Stimulated activated CD4-positive, alpha-beta T cell treated with anti-CD3 and anti-CD28 coated beads, Interleukin-1b, Interleukin-23, amount 100 ng/mL, for 1 hour (primary cell): ENCODE measurements at places on chromosomes 16 and 17.

DNA sequence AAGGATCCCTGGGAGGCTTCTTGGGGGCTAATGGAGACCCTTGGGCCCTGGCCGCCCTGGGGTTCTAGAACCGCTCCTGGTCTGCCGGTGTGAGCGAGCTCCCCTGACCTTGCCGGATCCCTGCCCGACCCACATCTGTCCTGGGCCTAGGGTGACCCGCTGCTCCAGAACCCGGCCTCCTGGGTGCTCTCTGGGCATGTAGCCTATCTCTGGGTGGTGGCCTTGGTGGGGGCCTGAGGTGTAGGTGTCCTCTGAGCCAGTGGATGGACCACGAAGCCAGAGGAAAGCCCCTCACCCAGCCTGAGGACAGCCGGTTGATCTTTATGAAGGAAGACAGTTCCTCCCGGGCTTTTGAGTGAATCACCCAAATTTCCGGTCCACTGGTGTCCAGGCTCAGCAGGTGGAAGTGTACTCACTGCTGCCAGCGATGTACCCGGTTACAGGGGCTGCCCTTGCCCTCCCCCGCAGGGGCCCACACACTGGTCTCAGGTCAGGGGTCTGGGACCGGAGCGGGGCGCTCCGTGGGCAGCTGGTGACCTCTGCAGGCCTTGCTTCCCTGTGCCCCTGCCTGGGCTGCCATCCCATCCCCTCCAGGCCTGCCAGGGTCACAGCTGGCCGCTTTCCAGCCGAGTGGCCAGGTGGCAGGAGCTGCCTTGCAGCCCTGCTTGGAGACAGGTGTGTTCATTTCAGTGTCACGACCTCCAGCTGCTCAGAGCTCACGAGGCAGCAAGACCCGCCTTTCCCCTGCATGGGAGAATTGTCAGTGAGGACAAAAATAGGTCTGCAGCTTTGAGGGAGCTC is 10.5 kb upstream of the GSE1 start:
- DNase-seq, result no peak

DNA sequence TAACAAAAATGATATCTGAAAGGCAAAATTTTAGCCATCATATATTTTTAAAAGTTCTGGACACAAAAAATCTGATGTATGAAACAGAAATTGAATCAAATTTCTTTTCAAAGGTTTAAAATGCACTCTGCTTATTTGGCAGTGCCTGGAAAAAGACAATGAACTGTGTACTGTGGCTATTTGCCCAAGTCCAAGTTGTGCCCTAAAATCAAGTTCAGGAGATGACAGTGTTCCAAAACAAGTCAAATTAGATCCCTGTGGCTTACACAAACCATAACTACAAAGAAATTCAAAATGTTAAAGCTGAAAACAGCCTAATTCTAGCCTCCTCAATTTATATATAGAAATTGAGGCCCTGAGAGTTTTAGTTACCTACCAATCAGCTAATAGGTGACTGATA is 25.6 kb downstream of the CMC2 start:
- DNase-seq, result no peak

GRCh38 chr16:65421596-65421995 is 299.7 kb upstream of the CDH11 start:
- DNase-seq, result no peak

- no peak for DNase-seq
Measured at GRCh38 chr16:87845213-87845612, 24.1 kb downstream of the SLC7A5 start.

DNA sequence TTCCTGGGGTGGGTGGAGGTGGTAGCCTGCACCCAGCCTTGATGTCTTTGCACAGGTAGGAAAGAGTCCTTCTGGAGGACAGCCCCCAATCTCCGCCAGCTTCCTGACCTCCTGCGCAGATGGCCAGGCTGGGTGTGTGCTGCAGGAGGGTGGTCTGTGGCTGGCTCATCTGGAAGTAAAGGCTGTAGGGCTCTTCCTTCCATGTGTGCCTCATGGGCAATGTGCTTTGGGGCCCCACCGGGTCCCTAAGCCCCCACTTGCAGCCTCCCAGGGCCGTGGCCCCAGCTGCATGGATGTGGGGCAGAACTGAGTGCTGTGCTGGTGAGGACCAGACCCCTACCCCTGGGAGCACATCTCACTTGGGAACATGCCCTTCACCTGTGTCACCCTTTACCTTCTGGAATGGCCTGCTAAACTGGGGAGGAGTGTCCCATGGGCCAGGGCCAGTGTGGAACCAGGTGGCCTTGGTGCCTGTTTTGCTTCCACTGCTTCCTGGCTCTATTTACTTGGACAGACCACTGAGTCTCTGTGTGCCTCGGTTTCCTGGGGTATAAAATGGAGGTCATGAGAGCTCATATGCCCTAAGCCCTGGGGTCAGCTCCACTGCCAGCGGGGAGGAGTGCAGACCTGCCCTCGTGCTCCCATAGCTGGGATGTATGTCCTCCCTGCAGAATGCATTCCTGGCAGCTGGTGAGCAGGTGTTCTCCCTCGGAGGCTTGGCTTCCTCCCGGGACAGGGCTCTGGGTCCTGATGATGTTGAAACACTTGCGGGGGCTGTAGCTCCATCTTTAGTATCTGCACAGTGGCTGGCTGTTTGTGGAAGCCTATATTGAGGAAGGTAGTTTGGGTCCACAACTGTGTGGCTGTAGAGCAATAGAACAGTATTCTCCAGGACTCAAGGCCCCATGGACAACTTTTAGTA is 18.0 kb downstream of the MPRIP start:
- no peak for DNase-seq

GRCh38 chr17:32356750-32357149 is 6.8 kb downstream of the ZNF207 start:
- no peak for DNase-seq

DNA sequence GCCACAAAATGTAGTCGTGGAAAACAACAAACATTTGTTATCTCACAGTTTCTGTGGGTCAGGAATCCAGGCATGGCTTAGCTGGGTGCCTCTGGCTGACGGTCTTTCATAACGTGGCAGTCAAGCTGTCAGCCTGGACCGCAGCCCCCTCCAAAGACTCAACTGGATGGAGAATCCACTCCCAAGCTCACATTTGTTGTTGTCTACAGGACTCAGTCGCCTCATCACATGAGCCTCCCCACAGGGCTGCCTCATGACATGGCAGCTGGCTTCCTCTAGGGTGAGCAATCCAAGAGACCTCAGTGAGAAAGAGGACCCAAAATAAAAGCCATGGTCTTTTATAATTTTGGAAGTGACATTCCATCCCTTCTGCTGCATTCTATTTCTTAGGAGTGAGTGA is 34.7 kb upstream of the AKAP1 start:
- no peak for DNase-seq

DNA sequence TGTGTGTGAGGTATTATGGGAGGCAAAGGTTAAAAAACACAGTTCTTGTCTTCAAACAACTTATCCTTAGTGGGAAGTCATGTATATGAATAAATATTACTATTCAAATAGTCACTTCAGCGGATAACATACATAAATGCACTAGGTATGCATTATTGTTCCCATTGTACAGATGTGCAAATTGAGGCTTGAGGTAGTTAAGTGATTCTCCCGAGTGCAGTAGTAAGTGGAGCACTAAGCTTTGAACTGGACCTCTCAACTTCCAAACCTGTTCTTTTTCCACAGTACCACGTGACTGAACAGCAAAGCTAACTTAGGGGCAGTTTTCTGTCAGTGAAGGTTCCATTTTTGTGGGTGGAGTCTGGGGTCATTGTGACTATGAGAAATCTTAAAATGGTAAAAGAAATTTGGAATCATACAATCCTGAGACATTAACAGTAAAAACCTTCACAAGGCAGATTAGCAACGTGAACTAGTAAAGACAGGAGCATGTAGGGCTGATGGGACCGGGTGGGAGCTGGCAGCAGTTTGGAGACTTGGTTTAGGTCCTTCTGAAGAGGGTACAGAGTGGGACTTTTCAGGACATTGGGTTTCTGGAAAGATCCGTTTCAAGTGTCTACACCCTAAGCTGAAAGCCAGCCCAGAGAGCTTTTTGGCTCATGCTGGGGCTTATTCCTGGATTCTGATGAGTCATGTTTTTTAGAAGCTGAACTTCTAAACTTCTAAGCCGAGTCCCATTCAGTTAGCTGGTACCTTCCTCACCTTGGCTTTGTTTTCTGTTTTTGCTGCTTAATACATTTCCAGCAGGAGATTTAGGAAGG is 204.9 kb downstream of the PRKCA start:
- DNase-seq, result no peak

DNA sequence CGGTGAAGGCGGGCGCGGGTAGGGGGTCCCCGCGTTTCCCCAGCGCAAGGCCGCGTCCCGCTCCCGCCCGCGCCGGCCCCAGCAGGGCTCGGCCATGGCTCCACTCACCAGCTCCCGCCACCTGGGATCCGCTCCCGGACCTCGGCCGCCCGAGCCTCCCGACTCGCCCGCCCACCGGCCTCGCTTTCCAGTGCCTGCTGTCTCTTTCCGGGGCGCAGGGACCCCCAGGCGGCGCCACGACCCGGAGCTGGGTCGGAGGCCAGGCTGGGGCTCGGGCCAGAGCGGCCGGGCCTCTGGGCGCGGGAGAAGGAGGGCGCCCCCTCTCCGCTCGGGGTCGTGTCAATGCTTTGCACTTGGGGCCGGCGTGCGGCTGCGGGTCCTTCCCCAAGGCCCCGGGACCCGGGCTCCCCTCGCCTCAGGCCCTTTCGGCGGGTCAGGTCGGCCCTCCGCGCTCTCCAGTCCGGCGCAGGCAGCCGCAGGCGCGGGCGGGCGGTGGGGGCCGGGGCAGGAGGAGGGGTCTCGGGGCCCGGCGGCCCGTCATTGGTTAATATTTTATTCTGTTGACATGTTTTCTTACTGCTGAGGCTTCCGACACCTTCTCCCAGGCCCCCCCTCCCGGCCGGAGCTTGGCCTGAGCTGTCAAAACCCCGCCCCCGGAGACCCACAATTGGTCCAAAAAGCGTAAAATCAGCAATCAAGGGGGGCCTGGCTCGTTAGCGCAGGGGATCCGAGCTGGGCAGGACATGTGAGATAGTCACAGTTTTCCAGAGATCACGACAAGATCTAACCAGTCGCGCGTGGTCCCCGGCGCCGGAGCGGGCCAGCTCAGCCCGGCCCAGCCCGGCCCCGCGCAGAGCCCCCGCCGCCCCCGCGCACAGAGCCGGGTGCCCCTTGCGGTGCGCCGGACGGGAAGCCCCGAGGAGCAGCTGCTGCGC is at the start of gene TBX2:
TSS of gene TBX2 (plus strand) at position 713 of the 935 bp plus-strand sequence. CDS start 334 bp downstream, outside the sequence.
- DNase-seq, result no peak

DNA sequence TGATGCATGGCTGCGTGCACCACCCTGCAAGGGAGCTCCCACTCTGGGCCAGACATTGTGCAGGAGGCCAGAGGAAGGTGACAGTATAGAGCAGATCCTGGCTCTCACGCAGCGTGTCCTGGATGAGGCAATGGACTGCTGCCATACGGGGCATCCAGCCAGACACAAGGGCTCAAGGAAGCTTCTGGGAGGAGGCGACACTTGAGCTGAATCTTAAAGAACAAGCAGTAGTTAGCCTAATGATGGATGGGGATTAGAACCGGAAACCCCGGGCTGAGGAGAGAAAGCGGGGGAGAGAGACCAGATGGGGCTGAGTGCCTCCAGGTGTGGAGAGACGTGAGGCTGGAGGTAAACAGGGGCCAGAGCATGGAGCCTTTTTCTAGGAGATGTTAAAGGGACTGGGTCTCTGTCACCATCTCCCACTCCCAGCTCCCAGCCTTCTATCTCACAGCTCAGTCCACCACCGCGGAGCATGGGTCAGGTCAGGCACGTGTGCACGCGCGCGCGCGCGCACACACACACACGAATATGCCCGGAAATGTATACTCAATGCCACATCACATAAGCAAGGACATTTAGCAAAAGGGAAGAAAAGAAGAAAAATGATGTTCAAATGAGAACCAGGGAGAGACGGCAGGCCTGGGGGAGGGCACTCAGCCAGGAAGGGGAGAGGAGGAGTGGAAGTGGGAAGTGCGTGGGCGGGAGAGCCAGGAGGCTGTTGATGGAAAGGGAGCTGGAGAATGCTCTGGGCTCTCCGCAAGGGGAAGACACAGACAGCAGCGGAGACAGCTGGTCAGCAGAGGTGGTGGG is 46.3 kb downstream of the CCDC42 start:
- DNase-seq, result no peak

DNA sequence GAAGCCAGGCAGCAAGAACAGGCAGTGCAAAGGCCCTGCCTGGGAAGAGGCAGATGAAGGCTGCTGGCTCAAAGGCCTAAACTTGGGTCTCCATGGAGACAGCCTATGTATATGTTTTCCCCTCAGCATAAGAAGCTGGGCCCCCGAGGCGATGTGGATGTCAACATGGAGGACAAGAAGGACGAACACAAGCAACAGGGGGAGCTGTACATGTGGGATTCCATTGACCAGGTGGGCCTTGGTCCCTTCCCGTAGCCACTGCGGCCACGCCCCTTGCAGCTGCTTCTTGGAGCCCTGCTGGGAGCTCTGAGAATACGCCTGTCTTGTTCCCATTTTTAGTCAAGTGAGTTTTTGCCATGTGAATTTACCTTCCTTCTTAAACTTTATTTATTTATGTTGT is 106.0 kb downstream of the SDR42E1 start:
- no peak for DNase-seq

DNA sequence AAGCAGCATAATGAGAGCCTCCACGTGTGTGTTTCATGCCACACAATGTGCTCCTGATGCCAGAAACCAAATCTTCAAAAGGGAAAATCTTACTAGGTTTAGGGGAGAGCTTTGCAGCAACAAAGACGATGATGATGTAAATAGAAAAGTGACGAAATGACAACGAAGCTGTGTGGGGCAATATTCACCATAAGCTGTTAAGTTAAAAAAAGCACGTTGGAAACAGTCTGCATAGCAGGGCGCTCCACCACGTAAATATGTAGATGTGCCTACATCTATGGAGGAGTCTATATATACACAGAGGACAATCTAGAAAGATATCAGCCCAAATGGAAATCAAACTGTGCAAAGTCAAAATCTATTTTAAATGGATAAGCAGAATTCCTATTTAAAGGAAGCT is 61.0 kb downstream of the RPH3AL start:
- no peak for DNase-seq

DNA sequence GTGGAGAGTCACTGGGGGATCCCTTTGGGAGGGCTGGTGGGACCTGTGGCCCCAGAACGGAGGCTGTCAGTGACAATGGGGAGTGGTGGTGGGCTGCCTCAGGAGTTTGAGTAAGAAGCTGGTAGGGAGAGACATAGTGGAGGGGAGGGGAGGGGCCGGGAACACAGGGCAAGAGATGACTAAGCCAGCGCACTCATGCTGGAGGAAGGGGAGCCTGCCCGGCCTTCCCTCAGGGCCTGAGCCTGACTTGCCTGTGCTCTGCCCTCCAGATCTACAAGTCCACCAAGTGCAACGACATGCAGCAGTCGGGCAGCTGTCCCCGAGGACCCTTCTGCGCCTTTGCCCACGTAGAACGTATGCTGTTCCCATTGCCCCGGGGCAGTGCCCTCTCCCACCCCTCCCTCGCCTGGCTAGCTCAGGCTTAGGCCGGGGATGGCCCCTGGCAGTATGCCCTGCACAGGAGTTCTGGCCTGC is 29.3 kb downstream of the UNC13D start:
- DNase-seq, result no peak

DNA sequence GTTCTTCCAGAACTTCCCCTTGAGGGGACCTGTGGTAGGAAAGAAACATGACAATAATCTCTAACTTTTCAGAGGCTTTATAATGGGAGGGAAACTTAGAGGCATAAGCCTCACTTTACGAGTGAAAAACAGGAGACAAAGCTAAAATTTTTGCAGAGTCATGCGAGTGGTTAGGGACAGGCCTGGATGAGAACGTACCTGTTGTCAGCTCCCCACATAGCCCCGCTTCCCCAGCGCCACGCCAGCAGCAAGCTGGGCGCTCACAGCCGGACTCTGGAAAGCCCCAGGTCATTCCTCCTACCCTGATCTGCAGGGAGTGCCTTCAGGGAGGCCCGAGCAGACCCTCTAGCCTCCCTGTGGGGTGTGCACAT is 53.6 kb downstream of the LDHD start:
- DNase-seq, result no peak
